ENCODE measurements at places on chromosomes 3 and 15.
A peak's percentile ranks its signal among the peaks of the same experiment; 100 is the strongest.

GRCh38 chr15:22951381-22952280, 28.5 kb downstream of the CYFIP1 start:
- peaks cover 22% of the 10 kb centered on the region for H3K4me1 ChIP-seq
- no peak overlapping the region for H3K27ac ChIP-seq
- H3K4me3 ChIP-seq: no peak overlapping the region

DNA sequence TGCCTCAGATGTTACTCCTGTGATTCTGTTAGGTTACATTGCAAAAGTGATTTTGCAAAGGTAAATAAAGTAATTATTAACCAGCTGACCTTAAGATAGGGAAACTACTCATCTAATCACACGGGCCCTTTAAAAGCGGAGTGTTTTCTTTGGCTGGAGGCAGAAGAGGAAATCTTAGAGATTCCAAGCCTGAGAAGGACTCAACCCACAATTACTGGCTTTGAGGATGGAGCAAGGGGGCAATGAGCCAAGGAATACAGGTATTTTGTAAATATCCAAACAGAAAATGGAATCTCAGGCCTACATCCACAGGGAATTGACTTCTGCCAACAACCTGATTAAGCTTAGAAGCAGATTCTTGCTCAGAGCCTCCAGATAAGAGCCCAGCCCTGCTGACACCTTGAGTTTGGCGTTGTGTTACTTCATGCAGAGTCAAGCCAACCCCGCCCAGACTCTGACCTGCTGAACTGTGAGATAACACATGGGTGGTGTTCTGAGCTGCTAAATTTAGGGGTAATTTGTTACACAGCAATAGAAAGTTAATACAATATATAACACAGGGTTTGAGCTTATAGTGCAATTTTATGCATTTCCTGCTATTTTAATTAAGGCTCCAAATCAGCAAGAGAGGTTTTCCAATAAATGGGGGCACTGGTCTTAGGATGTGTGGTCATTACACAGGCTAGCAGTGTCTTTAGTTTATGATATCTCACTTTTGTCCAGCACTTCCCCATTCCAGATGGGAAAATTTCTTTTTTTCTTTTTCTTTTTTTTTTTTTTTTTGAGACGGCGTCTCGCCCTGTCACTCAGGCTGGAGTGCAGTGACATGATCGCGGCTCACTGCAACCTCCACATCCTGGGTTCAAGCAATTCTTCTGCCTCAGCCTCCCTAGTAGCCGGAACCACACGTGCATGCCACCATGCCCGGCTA, 19.5 kb downstream of the NFKBIZ start:
- H3K4me3 ChIP-seq: no peak overlapping the region
- peaks cover 16% of the 10 kb centered on the region for H3K36me3 ChIP-seq
- no peaks in the 10 kb centered on the region for H3K4me1 ChIP-seq
- no peaks in the 10 kb centered on the region for H3K27me3 ChIP-seq
- no peak overlapping the region for H3K27ac ChIP-seq

- no peaks in the 10 kb centered on the region for H3K36me3 ChIP-seq
- DNase-seq: no peak
- no peaks in the 10 kb centered on the region for H3K27me3 ChIP-seq
- no peaks in the 10 kb centered on the region for H3K4me1 ChIP-seq
- H3K4me3 ChIP-seq: no peak overlapping the region
Measured at GRCh38 chr3:176992978-176993377, 204.3 kb downstream of the TBL1XR1 start.

DNA sequence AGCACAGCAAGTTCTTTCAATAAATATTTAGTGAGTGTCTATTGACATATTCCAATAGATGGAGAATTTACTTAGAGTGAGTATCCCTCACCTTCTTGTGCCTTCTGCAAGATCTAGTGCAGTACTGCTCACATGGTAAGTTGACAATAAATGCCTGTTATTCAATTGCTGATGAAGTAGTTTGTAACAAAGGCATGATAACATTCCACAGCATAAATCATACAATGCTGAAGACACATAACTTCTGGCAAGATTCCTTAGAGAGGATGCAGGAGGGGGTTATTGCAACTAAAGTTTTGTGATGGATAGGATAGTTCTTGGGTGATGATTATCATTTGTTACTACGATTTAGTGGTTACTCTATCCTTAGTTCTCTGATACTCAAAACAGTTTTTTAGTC, 112.2 kb upstream of the RBMS3 start:
- no peak overlapping the region for H3K4me3 ChIP-seq

DNA sequence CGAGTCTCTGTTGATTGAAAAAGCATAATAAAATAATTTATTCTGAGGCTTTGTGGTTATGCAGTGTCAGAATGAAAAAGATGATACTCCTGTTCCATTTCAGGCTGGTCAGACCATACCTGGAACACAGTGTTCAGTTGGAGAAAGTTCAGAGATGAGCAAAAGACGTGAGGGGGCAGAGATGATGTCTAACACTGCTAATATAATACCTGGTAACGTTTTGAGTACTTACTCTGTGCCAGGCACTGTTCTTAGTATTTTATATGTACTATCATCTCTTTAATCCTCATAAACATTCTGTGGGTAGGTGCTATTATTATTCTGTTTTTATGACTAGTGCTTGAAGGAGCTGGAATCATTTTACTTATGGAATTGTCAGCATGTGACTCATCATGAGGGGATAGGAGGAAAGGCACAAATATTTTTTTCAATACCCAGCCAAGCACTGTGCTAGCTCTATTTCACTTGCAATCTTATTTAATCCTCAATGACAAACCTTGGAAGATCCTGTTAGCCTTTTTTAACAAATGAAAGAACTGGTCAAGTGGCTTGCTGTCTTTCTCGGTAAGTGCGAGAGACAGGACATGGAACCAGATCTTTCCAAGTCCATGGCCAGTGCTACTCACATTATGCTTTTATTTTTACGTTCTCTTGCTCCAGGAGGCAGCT, 31.8 kb downstream of the IQGAP1 start:
- peaks cover 71% of the 10 kb centered on the region for H3K4me1 ChIP-seq
- DNase-seq: no peak
- H3K36me3 ChIP-seq: peaks cover 9% of the 10 kb centered on the region
- H3K4me3 ChIP-seq: peak overlapping the region; percentile 55
- H3K27me3 ChIP-seq: no peaks in the 10 kb centered on the region

DNA sequence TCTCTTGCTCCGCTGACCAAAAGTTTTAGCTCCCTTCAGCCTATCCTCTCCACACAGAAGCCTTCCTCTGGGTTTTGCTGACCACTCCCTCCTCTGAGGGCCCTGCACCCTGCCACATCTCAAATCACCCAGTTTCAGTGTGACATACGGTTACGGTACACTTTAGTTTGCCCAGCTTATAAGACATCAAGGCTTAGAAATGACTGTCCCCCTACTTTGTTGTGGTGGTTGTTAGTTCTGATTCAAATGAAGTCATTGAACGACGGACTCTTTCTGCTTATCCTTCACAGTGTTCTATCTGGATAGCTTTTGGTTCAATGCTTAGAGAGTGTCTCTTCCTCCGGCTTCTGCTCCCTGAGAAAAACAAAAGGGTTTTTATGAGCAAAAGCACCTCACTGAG, 68.0 kb upstream of the NDUFB4 start:
- H3K27ac ChIP-seq: no peak overlapping the region
- H3K4me1 ChIP-seq: no peaks in the 10 kb centered on the region
- H3K27me3 ChIP-seq: peaks cover 33% of the 10 kb centered on the region
- H3K4me3 ChIP-seq: no peak overlapping the region
- H3K36me3 ChIP-seq: no peaks in the 10 kb centered on the region

DNA sequence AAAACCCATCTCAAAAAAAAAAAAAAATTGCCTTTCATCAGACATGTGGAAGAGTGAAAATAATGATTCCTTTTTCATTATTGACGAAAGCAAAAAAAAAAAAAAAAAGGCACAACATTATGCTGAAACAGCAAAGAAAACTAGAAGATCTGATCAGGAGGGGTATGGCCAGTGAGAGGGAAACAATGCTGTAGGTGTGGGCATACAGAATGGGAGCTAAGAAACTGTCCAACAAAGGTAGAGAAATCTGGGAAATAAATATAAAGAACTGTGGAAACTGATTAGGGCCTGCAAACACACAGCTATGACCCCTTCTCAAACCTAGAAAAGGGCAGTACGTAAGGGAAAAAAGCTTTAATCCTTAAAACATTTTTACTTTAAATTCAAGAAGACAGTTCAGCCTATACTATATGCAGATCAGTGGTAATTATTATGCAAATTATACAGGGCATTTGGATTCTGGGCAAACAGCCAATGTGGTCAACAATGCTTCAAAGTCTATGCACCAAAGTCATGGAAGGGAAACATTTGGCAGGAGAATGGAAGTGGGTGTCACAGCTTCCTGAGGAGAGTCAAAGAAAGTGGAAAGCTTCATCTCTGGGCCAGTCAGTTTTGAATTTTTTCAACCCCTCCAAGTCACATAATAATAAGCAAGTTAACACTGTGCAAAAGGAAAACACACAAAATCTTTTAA, 68.3 kb upstream of the SLC12A8 start:
- DNase-seq: no peak
- peaks cover 32% of the 10 kb centered on the region for H3K4me1 ChIP-seq
- H3K36me3 ChIP-seq: peaks cover 38% of the 10 kb centered on the region

- no peaks in the 10 kb centered on the region for H3K27me3 ChIP-seq
- H3K27ac ChIP-seq: no peak overlapping the region
- DNase-seq: no peak
- H3K4me3 ChIP-seq: no peak overlapping the region
- no peaks in the 10 kb centered on the region for H3K4me1 ChIP-seq
Measured at GRCh38 chr3:25084016-25084415, 344.0 kb upstream of the RARB start.
